ENCODE measurements at places on chromosomes 16 and 17.

DNA sequence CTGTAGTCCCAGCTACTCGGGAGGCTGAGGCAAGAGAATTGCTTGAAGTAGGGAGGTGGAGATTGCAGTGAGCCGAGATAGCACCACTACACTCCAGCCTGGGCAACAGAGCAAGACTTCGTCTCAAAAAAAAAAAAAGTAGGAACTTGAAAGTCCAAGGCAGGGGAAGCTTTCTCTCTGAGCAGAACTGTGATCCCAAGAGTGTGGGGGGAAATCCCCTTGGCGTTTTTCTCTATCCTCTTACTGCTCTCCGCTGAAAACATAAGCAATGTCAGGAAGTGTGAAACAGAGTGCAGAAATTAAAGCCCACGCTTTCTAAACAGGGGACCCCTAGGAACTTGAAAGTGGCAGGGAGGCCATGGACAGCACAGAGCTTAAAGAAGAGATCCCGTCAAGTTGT lies 9.8 kb upstream of the CMTM3 start:
- no peak for DNase-seq

- DNase-seq, result peak; percentile 37
Measured at GRCh38 chr17:41521574-41522261, 3.0 kb upstream of the KRT15 start.

- no peak for DNase-seq
Measured at GRCh38 chr17:27628376-27628775, 2.6 kb upstream of the LGALS9 start.

GRCh38 chr17:40705584-40705983 lies 2.0 kb upstream of the KRT24 start:
- no peak for DNase-seq

DNA sequence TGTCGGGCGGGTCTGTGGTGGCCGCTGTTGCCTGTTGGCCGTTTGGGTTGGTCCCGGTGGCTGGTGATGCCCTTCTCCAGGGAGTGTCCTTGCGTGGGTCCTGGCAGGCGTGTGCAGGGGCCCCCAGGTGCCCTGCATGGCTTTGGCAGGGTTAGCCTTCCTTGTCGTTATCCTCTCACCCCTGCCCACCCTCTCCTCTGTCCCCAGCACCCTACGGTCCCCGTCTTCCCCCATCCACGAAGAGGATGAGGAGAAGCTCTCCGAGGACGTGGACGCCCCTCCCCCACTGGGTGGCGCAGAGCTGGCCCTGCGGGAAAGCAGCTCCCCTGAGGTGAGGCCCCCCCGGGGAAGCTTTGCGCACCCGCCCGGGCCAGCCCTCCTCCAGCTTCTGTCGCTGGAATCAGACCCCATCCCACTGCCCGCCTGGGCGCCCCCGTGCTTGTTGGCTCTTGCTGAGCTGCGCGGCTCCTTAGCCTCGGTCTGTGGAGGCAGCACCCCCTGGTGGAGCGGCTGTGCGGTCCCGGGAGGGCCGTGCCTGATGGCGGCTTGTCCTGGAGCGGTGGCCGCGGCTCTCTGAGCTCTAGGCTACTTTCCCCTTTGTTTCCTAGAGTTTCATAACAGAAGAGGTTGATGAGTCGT lies 10.6 kb upstream of the NUDT16L1 start:
- DNase-seq, result no peak

DNA sequence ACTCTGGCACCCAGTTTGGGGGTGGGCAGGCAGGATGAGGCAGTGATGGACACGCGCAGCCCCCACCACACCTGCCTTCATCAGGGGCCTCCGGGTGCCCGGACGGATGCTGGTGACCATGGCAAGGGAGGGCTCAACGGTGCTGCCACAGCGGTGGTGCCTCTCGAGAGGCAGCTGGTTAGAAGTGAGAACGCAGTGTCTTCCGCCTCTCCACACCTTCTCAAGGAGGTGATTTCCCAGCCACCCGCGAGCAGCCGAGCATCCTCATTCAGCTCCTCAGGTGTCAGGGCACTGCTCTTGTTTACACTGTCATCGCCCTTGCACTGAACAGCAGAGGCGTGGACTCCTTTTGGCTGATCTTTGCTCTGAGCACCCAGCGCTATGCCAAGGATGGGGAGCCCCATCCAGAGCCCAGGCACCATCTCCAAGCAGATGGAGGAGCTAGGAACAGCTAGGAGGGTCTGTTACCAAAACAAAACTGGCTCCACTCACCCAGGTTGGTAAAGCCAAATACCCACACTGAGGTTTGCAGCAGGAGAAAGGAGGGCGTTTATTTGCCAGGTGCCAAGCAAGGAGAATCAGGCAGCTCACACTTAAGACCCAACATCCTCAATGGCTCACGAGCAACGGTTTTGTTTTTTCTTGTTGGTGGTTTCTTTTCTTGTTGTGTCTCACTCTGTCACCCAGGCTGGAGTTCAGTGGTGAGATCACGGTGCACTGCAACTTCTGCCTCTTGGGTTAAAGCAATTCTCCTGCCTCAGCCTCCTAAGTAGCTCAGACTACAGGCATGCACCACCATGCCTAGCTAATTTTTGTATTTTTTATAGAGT lies 174.3 kb upstream of the TNRC6C start:
- DNase-seq, result no peak

- no peak for DNase-seq
Measured at GRCh38 chr17:8680466-8681169, 50.1 kb upstream of the MYH10 start.

DNA sequence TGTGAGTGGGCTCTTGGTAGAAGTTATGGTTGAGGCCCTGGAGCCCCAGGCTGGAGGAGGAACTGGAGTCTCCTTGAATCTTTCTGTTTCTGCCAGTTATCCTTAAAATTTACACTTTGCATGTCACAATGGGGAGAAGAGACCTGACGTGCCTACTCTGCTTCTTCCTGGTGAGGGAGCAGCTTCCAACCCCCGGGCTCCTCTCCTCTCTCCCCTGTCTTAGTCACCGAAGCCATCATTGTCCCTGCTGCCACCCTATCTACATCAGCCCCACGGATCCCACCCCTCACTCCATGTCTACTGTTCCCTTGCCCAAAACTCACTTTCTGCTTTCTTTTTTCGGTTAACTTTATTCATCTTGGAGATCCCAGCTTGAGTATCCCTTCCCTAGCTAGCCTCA lies 17.6 kb downstream of the DNAJA3 start:
- DNase-seq, result no peak

GRCh38 chr16:50372611-50373344 lies 4.0 kb upstream of the BRD7 start:
- DNase-seq, result no peak

DNA sequence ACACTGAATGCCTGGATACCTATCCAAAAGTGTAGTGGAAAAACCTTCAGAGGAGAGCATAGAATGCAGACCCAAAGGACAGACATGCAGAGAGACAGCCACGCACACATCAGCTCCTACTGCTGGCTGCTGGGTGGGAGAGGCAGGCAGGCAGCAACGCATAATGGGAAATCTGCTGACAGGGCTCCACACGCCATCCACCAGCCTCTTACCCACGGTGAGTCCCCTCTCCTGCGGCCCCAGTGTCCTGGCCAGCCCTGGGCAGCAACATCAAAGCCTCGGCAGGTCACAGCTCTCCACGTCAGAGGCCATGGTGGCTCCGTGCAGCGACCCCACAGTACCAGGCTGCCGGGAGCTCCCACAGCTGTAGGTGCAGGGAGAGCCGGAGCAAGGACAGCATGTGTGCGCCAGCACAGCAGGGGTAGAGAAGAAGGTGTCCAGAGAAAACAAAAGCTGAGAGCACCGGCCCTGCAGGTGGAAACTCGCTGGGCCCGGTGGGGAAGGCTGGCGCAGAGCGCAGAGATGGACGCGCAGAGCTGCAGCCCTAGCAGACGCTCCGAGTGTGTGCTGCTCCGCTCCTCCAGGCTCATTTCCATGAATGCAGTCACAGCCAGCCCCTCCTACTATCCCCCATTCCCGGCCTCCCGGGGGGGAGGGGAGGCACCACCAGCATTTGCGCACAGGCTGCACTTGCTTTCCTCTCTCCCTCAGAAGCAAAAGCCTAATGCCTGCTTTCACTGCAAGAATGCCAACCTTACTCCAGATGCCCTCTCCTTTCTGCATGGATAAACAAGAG lies 58.9 kb downstream of the CYTH1 start:
- no peak for DNase-seq

- no peak for DNase-seq
Measured at GRCh38 chr16:68296291-68296690, 14.5 kb downstream of the SLC7A6OS start.

- DNase-seq, result no peak
Measured at GRCh38 chr17:35775583-35775982, 14.9 kb downstream of the C17orf50 start.

DNA sequence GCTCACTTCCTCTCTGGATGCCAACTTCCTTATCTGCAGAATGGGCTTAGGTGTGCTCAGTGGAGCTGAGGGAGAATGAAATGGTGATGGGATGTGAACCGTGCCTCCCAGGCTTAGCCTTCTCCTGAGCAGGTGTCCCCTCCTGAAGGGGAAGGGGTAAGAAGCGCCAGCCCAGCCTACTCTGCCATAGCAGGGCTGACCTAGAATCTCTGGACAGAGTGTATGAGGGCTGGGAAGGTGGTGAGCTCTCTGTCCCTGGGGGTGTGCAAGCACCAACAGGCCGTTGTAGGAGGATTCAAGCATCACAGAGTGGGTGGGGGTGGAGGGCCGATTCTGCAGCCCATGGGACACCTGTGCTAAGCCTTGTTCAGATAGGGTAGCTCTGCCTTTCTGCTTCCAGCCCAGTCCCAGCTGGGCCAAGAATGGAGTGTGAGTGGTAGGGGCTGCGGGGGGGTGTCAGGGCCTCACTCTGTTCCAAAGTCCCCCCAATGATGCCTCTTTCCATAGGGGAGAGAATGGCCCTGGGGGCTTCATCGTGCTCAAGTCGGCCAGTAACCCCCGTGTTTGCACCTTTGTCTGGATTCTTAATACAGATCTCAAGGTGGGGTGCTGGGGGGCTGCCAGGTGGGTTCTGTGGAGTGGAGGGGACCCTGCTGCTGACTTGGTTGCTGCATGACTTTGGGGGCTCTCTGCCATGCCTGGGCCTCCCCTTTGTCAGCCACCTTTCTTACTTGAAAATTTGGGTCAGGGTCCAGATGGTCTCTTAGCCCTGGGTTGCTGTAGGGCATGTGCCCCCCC lies 3.2 kb upstream of the TCAP start:
- DNase-seq, result no peak

- no peak for DNase-seq
Measured at GRCh38 chr17:83100853-83101391, 21.5 kb downstream of the METRNL start.

DNA sequence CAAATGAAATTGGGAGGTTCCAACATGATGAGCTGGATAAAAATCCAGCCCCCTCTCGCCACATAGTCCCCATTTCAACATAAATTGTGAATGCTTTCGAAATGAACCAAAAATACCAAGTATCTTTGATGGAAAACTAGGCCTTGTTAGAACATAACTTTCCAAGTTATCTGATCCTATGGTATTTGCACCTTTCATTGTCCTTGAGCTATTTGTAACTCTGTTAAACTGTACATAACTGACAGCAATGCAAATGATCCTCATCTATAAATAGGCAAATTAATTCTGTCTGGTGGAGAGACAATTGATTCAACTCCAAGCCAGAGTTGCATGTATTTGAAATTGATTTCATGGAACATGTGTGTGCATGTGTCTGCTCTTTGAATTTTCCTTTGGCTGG lies 18.2 kb downstream of the CMTM4 start:
- DNase-seq, result no peak

DNA sequence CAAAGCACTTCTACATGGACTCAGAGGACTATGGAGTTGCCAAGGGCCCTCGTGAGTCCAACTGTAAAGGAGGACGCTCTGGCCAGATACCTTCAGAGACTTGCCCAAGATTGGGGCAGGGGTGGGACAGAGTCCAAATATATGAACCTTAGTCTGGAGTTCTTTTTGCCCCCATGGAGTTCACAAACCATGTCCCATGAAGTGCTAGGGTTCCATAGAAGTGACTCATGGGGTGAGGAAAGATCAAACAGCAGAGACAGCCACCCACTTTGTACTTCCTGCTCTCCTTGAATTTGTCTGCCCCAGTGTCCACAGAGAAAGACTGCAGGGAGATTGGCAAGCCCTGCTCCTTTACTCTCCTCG lies 29.0 kb downstream of the SRL start:
- no peak for DNase-seq

GRCh38 chr16:11057711-11058345 lies 113.5 kb downstream of the CLEC16A start:
- DNase-seq, result no peak

GRCh38 chr17:44854192-44854591 lies 6.5 kb downstream of the HIGD1B start:
- no peak for DNase-seq

- DNase-seq, result no peak
Measured at GRCh38 chr17:3167574-3167973, 29.7 kb upstream of the OR1A2 start.

- no peak for DNase-seq
Measured at GRCh38 chr17:21194703-21195102, 19.3 kb downstream of the TMEM11 start.

DNA sequence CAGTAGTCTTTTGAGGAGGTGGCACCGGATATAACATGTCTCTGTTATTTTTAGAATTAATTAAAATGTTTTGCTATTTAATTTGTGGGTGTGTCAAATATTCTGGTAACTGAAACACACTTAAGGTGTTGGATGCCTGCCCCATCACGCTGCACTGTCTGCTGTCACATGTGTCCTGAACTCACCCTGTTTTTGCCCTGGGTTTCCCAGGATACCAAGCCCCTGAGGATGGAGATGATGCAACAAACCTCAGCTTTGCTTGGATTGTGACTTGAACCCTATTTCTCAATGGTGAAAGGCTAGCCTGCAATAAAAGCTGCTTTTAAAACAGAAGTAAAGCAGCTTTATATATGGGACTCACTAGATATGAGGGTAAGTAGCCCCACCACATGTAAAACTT lies 11.5 kb upstream of the DUSP14 start:
- DNase-seq, result no peak

- DNase-seq, result no peak
Measured at GRCh38 chr16:17474572-17474971, 3.8 kb upstream of the XYLT1 start.

DNA sequence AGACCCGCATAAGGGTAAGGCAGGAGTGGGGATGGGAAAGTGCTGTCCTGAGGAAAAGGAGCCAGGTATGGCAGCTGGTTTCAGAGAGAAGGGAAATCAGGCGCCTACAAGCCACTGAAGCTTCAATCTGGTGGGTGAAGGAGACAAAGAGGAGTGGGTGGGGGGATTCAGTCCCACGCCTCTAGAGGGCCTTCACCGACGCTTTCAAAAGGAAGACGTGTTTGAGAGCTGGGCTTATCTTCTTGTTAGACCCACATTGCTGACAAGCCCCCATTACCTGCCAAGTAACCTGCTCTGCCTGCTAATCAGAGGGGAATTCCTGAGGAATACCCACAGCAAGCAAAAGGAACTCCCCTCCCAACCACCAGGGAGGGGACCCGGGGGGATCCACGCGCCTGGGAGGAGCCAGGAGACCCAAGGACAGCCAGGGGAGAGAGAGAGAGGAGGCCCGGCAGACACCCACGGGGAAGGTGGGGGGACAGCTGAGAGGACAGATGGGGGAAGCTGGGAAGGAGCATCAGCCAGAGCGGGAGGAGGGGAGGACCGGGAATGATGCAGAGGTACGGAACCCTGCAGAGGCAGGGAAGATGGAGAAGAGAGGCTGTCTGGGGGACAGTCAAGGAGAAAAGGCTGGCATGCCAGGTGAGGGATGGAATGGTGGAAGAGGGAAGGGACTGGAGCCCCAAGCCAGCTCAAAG lies 1.0 kb downstream of the MTMR4 start:
- DNase-seq, result no peak
